GM23338 (cell line): ENCODE measurements at places on chromosomes 2 and 18. TPM values are rescaled to one million over a fixed set of nuclear protein-coding genes. Genes with fewer than 3 reads are reported as not detected.

The POU3F3 gene
- 0.06 and 0.14 TPM in 2 replicates for polyA plus RNA-seq

The TFPI gene
- 1.9 and 2.2 TPM in 2 replicates for polyA plus RNA-seq

The DHRS9 gene
- not detected in 2 replicates for polyA plus RNA-seq

The MARCHF4 gene
- 0.45 and 0.70 TPM in 2 replicates for polyA plus RNA-seq

The KDM3A gene
- 7.4 and 8.9 TPM in 2 replicates for polyA plus RNA-seq

The G6PC2 gene
- not detected in 2 replicates for polyA plus RNA-seq

The ZNG1B gene
- polyA plus RNA-seq, result 114 and 123 TPM in 2 replicates

The IL1RL1 gene
- not detected in 2 replicates for polyA plus RNA-seq

The GALR1 gene
- polyA plus RNA-seq, result 0.19 and 0.32 TPM in 2 replicates
